Ascending aorta (tissue), 2 donors: ENCODE measurements at places on chromosomes 3 and 15.

DNA sequence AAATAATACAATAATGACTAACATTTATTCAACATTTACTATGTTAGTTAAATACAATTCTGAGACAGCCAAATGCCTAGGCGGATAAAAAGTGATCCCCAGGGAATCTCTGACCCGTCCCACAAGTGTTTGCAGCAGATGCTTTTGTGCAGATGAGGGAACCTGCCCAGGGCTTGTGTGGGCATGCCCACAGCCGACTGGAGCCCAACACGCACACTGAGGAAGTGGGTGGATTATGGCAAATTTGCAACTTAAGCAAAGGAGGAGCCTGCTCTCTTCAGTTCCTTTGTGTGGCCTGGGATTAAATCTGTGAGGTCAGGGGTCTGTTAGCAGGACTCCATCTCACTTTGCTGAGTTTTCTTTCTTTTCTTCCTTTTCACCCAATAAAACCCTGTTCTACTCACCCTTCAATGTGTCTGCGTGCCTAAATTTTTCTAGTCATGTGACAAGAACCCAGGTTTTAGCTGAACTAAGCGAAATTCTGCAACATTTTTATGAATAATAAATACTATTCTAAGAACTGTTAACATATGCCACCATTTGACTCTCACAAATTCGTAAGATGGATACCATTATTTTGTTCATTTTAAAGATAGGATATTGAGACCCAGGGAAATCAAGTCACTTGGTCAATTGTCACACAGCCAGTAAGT lies 13.9 kb upstream of the RTP1 start:
- no peak for DNase-seq

DNA sequence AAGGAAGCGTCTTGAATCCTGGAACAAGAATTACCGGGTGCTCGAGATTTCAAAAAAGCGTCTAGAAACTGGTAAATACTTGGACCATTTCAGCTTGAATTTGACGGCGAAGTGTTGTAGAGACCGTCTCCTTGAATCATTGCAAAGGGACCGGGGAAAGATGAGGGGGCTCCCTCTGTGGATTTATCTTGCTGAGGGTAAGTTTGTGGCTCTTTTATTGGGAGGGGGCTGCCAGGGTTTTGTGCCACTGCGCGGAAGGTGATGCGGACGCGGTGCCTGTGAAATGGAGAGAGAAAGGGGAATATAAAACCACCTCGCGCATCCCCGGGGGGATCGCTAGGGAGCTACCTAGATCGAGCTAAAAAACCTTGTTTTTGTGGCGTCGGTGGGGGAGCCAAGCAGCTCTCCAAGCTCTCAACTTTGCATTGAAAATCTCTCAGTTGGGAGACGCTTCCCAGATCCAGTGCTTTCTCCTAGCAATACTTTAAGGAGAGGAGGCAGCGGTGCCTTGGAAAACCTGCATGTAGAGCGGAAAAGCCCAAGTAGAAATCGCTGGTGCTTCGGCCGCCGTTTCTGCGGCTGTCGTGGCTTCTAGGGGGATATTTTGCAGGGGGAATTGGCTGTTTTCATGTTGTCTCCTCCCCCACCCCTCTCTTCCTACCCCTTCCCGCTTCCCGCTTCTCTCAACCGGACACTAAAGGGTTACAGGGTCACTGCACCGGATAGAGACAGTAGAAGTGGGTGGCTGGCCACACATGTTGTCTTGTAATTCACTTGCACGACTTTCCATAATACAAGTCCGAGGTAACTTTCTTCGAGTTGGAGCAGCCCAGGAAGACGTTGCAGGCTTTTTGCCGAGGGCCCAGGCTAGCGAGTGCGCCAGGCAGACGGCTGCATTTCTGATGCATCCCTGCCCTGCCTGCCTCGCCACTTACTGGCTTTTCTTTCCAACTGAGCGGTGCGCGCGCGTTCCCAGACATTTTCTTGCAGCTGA lies 187.6 kb downstream of the NLGN1 start:
- no peak for DNase-seq

- no peak for DNase-seq
Measured at GRCh38 chr3:11159421-11159904, 5.2 kb downstream of the HRH1 start.

- no peak for DNase-seq
Measured at GRCh38 chr15:46654993-46655392, 1020.2 kb downstream of the SQOR start.

DNA sequence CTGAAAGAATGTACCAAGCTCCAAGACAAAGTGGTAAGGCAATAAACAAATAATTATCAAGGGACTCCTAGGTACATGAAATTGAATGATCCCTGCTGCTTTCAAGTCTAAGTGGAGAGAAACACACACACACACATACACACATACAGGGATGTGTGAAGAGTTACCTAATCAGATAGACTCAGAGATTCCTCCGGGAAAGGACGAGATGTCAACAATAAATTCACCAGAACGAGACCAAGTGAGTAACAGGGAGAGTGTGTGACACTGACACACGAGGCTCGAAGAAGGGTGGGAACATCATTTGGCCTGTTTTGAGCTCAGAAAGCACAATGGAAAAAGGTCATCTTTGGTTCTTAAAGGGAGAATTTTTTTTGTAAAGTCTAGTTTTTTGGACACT lies 13.4 kb downstream of the LRIG1 start:
- DNase-seq = no peak

DNA sequence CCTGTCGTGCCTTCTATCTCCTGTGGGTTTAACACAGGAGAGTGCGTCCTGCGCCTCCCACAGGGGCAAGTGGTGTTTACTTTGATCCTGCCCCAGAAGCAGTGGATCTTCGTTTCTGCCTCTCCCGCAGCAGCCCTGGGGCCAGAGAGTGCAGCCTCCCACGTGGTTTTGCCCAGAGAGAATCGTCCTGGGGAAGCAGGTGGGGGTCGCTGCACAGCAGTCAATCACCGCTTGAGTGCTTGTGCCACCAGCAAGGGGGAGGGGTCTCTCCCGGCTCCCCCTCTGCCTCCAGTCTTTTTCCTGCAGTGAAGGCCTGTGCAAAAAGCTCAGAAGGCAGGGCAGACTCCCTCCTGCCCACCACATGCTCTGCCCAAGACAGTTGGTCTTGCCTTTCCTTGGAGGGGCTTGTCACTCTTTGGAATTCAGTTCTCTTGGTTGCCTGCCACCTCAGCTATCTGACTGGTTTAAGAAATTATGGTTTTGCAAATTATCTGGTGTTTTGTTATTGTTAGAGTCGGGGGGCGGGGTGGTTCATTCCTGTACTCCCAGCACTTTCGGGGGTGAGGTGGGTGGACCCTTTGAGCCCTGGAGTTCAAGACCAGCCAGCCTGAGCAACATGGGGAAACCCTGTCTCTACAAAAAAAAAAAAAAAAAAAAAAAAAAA lies 26.9 kb downstream of the STOML1 start:
- DNase-seq = no peak

GRCh38 chr15:73139744-73140553 lies 87.7 kb downstream of the NEO1 start:
- DNase-seq = no peak

GRCh38 chr3:194867270-194867983 lies 181.7 kb downstream of the FAM43A start:
- DNase-seq = no peak

DNA sequence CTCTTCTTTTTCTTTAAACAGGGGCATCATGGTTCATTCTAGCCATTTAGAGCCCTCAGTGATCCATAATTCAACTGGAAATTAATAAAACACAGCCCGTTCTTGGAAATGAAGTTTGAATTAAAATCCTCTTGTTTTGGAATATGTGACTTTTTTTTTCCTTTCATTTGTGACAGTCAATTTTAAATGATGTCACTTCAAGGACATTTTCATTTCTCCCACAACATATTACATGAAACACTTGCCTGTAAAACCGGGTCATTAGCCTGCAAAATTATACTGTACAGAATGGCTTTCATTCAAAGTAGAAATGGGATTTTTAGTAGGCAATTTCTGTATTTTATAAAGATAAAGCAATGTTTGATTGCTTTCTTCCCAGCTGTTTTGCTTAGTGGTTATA lies 789 bp upstream of the SEMA6D start:
- DNase-seq = no peak

GRCh38 chr3:173465112-173465511 lies 67.6 kb downstream of the NLGN1 start:
- no peak for DNase-seq

GRCh38 chr3:88879905-88880304 lies 227.5 kb upstream of the EPHA3 start:
- DNase-seq = no peak

DNA sequence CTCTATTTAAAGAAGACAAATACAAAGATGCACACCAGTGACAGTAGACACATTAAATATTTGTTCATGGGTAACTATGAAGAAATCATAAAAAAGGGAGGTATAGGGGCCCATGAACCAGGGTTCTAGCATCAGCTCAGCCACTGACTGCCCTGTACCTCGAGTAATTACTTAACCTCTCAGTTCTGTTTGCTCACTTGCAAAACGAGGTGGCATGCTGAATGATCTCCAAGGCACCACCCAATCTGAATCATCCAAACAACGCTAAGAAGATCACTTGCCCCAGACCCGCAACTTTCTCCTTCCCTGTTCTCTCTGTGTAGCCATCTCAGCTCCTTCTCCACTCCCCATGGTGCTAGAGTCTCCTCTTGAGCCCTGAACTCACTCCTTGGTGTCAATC lies 374.7 kb downstream of the VPS13C start:
- no peak for DNase-seq

DNA sequence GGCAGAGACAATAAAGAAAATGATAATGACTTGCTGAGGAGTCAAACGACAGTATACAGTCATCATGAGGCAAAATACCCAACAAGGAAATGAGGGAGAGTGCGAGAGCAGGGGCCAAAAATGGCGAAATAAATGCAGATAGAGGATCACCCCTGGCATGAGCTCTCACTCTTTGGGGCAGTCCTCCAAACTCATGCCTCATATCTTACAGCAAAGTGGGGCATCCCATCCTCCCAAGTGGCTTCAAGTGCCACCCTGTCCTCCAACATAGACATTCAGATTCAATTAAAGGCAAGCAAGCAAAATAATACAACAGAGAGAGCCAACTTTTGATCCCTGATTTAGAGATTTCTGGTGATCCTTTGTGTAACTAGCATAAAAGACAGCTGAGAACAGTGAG lies 278.4 kb downstream of the GBE1 start:
- no peak for DNase-seq

DNA sequence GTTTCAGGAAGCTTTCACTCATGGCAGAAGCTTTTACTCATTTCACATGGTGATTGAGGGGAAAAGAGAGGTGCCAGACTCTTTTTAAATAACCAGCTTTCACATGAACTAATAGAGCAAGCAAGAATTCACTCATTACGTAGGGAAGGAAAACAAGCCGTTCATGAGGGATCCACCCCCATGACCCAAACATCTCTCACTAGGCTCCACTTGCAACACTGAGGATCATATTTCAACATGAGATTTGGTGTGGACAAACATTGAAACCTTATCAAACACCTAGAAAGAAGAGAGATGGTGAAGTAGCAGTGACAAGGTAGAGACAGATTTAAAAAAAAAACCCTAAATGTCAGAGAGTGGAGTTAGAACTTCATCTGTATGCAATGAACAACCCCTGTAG lies 408.6 kb upstream of the PDZRN3 start:
- DNase-seq = no peak

DNA sequence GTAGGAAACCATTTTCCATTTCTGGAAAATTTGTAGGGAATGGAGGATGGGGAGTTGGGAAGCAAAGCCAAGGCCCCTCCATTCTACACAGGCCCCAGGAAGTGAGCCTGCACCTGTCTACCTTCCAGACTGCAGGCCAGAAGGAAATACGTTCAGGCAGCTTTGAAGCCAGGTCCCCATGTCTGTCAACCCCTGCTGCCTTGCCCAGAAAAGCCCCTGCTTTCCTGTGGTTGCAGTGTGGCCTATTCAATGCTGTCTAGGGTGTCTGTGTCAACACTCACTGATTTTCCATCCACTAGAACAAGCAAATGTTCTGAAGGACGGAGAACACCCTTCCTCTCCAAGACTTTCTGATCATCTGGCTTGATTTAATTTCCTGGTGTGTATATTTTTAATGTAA lies 281.9 kb downstream of the TLE3 start:
- DNase-seq = no peak

GRCh38 chr3:15982667-15983196 lies 185.0 kb upstream of the ANKRD28 start:
- DNase-seq = no peak

- peak; percentile 48 for DNase-seq
Measured at GRCh38 chr3:126131881-126132750, 48.2 kb upstream of the SLC41A3 start.

- no peak for DNase-seq
Measured at GRCh38 chr3:82058809-82059208, 297.4 kb upstream of the GBE1 start.

- no peak for DNase-seq
Measured at GRCh38 chr15:44736181-44736765, at the start of gene TRIM69. Gene TRIM69, plus strand, starts transcription at chr15:44736528. Its CDS starts 177 bp downstream, at chr15:44736705.

GRCh38 chr3:154018100-154018696 lies 103.0 kb upstream of the ARHGEF26 start:
- DNase-seq = no peak

- DNase-seq = no peak
Measured at GRCh38 chr3:184188080-184188479, 2.1 kb downstream of the ABCF3 start.

- DNase-seq = no peak
Measured at GRCh38 chr15:33678602-33679001, 289.7 kb upstream of the CHRM5 start.

- DNase-seq = peak; percentile 58
Measured at GRCh38 chr3:126130981-126131745, 47.2 kb upstream of the SLC41A3 start.

GRCh38 chr3:188407158-188407880 lies 253.4 kb downstream of the LPP start:
- no peak for DNase-seq

GRCh38 chr15:56250626-56251025 lies 6.9 kb upstream of the RFX7 start:
- no peak for DNase-seq

GRCh38 chr3:30768703-30769550 lies 125.5 kb downstream of the GADL1 start:
- peak; percentile 82 for DNase-seq
